Activated naive CD8-positive, alpha-beta T cell treated with anti-CD3 and anti-CD28 coated beads for 36 hours (primary cell): ENCODE measurements at places on chromosomes 16 and 17. TPM values are rescaled to one million over a fixed set of nuclear protein-coding genes. Genes with fewer than 3 reads are reported as not detected.

DNA sequence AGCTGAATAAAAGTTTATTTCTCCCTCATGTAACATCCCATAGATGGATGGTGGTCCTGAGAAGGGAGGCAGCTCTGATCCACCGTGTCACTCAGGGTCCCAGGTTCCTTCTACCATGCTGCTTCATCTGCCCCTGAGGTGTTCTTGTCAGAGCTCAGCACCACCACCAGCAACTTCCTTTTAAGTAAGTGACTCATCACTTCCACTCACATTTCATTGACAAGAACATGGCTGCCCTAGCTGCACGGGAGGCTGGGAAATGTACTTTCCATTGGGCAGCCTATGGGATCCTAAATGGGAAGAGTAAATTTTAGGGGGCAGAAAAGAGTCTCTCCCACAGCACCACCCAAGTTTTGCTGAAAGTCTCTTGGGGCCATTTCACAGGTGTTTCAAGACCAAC lies 134.7 kb downstream of the USP31 start:
- peaks cover 14% of the 10 kb centered on the region for H3K27me3 ChIP-seq
- no peak overlapping the region for H3K4me3 ChIP-seq
- H3K36me3 ChIP-seq = no peaks in the 10 kb centered on the region
- peaks cover 5% of the 10 kb centered on the region for H3K4me1 ChIP-seq
- no peak for DNase-seq
- no peak overlapping the region for H3K27ac ChIP-seq

GRCh38 chr17:49229805-49230600 lies 584 bp downstream of the PHOSPHO1 start:
- peaks cover 15% of the 10 kb centered on the region for H3K4me1 ChIP-seq
- DNase-seq = no peak
- H3K27ac ChIP-seq = no peak overlapping the region
- H3K36me3 ChIP-seq = no peaks in the 10 kb centered on the region
- H3K27me3 ChIP-seq = peaks cover 28% of the 10 kb centered on the region

DNA sequence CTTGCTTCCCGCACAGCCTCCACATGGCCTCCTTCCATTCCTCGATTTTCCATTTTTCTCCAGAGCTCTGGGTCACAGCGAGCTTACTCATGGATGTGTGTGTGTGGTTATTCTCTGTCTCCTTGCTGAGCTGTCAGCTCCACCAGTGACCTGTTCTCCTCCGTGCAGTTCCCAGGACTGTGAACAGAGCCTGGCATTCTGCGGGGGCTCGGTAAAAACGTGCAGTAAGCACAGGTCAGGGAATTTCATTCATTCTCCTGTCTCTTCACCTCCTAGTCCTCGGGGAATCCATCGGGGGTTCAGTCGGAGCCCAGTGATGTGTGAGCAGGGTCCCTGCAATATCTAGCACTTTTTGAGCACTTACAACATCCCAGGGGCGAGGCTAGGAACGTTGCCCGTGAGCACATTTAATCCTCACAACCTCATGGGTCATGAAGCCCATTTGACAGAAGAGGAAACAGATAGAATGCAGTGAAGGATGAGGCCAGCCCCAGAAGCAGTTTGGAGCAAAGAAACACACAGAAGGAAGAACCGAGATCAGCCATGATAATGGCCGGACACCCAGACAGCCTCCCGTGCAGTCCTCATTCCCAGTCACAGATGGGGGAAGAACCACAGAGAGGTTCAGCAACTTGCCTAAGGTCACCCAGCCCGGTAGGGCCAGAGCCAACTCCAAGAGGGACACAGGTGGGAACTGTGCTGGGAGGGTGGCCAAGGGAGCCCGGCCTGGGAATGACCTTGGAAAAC lies 183.2 kb upstream of the GSE1 start:
- DNase-seq = no peak
- H3K4me1 ChIP-seq = no peaks in the 10 kb centered on the region
- no peak overlapping the region for H3K4me3 ChIP-seq

GRCh38 chr16:29854520-29855100 lies 8.4 kb downstream of the CDIPT start:
- no peak for DNase-seq
- peaks cover 4% of the 10 kb centered on the region for H3K36me3 ChIP-seq
- H3K4me1 ChIP-seq = peaks cover 4% of the 10 kb centered on the region
- no peaks in the 10 kb centered on the region for H3K27me3 ChIP-seq

DNA sequence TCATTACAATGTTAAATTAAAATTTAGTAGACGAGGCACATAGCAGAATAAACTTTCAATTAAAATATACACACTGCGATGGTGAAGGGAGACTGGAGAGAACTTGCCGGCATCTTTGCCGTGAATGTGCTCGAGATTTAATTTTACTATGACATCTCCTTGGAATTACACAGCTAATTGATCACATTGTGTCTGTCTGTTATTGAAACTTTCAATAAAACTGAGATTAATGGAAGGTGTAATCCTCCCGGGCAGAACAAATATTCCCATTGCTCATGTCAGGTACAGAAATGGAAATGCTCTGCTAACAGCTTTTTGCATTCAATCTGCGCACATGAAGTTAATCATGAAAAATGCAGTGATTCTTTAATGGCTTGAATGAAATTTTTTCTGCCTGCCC lies 210.1 kb upstream of the NLRP1 start:
- no peak overlapping the region for H3K27ac ChIP-seq
- no peak overlapping the region for H3K4me3 ChIP-seq
- no peaks in the 10 kb centered on the region for H3K4me1 ChIP-seq
- peaks cover 50% of the 10 kb centered on the region for H3K27me3 ChIP-seq
- no peak for DNase-seq

- H3K4me1 ChIP-seq = no peaks in the 10 kb centered on the region
- H3K27ac ChIP-seq = peak overlapping the region; percentile 78
- no peak for DNase-seq
- H3K4me3 ChIP-seq = peak overlapping the region; percentile 69
- no peaks in the 10 kb centered on the region for H3K36me3 ChIP-seq
Observed at GRCh38 chr16:1432388-1433262, 1.7 kb downstream of the PERCC1 start.

DNA sequence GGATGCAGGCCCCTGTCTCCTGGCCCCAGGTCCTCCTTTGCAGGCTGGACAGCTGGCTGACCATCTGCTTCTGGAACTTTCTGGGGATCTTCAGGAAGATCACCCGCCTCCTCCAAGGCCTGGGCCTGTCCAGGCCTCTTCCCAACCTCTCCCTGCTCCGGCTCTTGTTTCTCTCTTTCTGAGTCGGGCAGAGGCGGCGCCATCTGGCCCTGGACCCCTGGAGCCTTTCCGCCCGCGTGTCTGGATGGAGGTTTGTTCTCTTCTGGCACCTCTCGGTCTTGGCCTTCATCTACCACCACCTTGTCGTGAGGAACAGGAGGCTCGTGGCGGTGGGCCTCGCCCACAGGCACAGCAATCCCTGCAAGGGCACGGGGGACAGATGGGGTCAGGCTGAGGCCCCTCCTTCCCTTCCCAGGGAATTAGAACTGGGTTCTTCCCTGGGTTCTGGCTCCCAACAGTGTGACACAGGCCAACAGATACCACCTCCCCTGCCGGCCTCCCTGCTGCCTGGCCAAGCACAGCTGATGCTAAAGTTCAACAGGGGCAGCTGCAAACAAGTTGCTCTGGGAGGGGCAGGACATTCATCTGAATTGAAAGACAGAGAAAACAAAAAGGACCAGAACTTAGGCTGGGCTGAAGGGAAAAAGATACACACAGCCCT lies 13.3 kb downstream of the NDUFAF8 start:
- H3K27me3 ChIP-seq = no peaks in the 10 kb centered on the region
- no peak overlapping the region for H3K4me3 ChIP-seq
- peaks cover 17% of the 10 kb centered on the region for H3K36me3 ChIP-seq
- DNase-seq = no peak
- H3K27ac ChIP-seq = no peak overlapping the region

- H3K4me1 ChIP-seq = no peaks in the 10 kb centered on the region
- H3K27ac ChIP-seq = no peak overlapping the region
- no peaks in the 10 kb centered on the region for H3K36me3 ChIP-seq
- no peaks in the 10 kb centered on the region for H3K27me3 ChIP-seq
Observed at GRCh38 chr17:59451706-59452105, 113.7 kb upstream of the DHX40 start.

DNA sequence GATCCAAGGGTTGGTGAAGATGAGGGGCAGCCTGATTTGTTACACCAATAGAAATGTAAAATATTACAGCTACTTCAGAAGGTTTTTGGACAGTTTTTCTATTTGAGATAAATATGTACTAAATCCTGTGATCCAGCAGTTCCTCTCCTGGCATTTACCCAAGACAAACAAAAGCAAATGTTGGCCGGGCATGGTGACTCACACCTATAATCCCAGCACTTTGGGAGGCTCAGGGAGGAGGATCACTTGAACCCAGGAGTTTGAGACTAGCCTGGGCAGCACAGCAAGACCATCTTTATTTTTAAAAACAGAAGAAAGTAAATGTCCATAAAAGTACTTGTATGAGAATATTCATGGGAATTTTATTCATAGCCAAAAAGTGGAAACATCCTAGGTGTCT lies 64.8 kb upstream of the MRC2 start:
- no peak overlapping the region for H3K4me3 ChIP-seq
- H3K4me1 ChIP-seq = peaks cover 13% of the 10 kb centered on the region
- H3K27me3 ChIP-seq = no peaks in the 10 kb centered on the region
- no peak for DNase-seq

DNA sequence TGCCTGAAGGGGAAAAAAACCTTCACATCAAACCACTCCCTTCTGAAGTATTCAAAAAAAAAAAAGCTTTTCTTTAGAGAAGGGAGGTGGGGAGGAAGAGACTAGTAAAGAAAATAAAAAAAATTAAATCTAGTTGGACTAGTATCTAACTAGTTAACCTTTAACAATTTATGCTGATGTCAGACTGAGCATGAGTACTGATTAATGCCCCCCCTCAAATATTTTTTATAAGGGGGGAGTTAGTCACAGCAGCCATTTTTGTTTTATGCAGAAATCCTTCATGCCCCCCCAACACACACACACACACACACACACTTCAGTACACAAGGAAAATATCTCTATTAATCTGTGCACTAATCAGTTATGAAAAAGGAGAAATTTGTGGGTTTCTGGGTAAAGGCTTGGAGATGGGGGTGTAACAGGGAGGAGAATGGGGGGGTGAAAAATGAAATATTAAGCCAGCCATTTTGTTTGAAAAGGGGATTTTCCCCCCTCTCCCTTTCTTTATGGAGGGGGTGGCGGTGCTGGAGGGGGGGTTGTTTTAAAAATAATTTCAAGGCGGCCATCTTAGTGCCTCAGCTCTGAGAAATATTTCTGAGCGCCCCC lies 4.7 kb upstream of the CHD3 start:
- no peaks in the 10 kb centered on the region for H3K4me1 ChIP-seq
- peaks cover 6% of the 10 kb centered on the region for H3K36me3 ChIP-seq
- H3K4me3 ChIP-seq = peak overlapping the region; percentile 76
- peak overlapping the region; percentile 87 for H3K27ac ChIP-seq
- H3K27me3 ChIP-seq = no peaks in the 10 kb centered on the region
- peak; percentile 12 for DNase-seq

DNA sequence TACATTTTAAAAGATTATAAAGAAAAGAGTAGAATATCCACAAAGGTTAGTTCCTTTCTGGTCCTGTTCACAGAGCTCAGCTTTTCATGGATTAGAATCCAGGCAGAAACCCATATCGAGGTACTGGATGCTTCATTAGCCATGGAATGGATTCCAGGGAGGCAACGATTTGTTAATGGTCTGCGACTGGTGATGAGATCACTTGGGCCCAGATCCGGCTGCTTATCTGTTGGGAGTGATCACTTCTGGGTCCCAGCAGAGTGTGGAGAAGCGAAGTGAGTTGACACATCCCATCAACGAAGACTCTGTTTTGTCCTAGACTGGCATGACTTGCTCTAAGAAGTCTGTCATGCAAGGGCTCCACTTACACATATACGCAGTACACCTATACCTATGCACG lies 165.8 kb downstream of the MAF start:
- H3K4me1 ChIP-seq = no peaks in the 10 kb centered on the region
- H3K4me3 ChIP-seq = no peak overlapping the region
- H3K27ac ChIP-seq = no peak overlapping the region
- no peaks in the 10 kb centered on the region for H3K36me3 ChIP-seq
- DNase-seq = no peak
- H3K27me3 ChIP-seq = no peaks in the 10 kb centered on the region

GRCh38 chr16:14088155-14088753 lies 17.1 kb downstream of the MRTFB start:
- DNase-seq = no peak
- peaks cover 17% of the 10 kb centered on the region for H3K4me1 ChIP-seq
- H3K36me3 ChIP-seq = peaks cover 4% of the 10 kb centered on the region
- H3K27me3 ChIP-seq = no peaks in the 10 kb centered on the region

HIGD1B gene
- not detected for total RNA-seq

EXOC7 gene
- 88.1 TPM for total RNA-seq

ITGAE gene
- 24.9 TPM for total RNA-seq

OMG gene
- total RNA-seq = 0.14 TPM

NOG gene
- 4.5 TPM for total RNA-seq

PRR15L gene
- total RNA-seq = not detected

PPM1E gene
- total RNA-seq = 0.06 TPM

CNTNAP4 gene
- total RNA-seq = not detected

CCL15 gene
- total RNA-seq = not detected
